Stimulated activated CD8-positive, alpha-beta memory T cell treated with anti-CD3 and anti-CD28 coated beads, Interleukin-4, amount 100 ng/mL, for 1 hour (primary cell): ENCODE measurements at places on chromosomes 7 and 10.

DNA sequence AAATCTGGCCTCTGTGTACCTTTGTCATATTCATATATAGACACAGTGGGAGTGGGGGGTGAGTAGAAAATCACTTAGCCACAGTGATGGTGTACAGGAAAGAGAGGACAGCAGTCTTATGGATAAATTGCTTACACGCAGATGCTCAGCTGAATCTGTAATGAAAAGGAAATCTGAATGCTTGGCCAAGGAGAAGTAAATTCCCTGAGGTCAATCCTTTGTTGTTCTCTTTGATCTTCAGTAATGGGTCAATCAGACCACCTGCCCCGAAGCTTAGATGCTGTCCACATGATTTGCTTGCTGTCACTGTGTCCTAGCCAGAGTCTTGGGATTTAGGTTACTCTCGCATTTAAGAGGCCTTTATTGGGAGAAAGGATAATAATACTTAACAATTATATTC lies 18.4 kb upstream of the EPHB6 start:
- no peak for DNase-seq

DNA sequence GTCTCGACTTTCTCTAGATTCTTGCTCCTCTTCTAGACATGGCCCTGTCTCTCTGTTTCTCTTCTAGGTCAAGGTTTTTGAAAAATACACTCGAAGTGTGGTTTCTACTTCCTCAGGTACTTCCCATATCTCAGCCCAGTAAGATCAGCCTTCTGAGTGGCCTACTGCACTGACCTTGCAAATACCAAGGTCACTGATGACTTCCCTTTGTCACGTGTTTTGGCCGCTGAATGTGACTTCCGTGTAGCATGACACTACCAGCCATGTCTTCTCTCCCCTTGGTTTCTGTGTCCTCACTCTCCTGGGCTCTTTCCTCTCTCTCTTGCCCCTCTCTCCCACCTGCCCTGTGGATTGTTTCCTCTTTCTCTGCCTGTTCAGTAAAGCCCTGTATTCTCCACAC lies 7.9 kb upstream of the WIPF3 start:
- no peak for DNase-seq

DNA sequence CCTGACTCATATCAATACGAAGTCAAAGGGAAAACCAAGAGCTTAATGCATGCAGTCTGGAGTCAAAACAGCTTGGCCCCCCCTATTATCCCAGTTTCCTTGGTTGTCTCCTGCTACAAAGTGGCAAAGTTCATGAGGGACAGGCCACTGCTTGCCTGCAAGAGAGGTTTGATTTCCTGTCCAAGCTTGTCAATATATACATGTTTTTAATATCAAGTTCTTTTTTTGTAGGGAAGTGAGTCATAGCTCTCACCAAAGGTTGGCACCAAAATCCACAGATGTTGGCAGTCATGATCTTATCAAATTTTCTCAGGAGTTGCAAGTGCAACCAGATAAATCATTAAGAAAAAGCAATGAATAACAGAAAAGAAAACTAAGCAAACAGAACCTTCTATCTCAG lies 176.8 kb downstream of the COBL start:
- DNase-seq: no peak

DNA sequence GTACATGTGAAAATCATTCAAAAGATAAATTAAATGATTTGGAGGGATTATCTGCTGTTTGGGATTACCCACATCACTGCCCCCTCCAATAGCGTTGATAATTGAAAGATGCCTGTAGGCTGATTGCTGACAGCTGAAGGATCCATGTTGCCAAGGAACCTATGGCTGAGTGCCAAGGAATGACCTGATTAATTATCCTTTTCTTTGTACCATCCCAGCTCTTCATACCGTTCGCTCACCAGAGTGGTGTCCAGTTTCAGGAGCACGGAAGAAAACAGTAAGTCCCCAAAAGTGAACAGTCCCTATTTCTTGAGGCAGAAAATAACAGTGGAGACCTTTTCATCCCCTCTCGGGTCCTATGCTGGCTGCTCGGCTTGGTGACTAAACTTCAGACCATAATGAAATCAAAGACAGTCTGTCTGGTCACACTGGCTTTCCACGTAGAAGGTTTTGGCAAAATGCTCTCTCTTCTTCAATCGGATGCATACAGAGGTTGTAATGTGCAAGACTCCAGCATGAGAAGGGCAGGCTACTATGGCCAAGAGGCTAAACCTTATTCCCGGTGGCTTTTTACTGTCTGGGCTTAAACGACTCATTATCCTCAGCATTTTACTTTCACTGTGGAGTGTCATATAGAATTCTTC lies 108.8 kb downstream of the SPAG6 start:
- DNase-seq: no peak

- DNase-seq: no peak
Observed at GRCh38 chr7:13279854-13280435, 592.5 kb downstream of the ARL4A start.

- DNase-seq: no peak
Observed at GRCh38 chr7:130689683-130690082, 3.3 kb upstream of the TSGA13 start.

- DNase-seq: no peak
Observed at GRCh38 chr10:94571081-94571480, 25.5 kb downstream of the HELLS start.
